ENCODE measurements at places on chromosomes 1 and 21.

DNA sequence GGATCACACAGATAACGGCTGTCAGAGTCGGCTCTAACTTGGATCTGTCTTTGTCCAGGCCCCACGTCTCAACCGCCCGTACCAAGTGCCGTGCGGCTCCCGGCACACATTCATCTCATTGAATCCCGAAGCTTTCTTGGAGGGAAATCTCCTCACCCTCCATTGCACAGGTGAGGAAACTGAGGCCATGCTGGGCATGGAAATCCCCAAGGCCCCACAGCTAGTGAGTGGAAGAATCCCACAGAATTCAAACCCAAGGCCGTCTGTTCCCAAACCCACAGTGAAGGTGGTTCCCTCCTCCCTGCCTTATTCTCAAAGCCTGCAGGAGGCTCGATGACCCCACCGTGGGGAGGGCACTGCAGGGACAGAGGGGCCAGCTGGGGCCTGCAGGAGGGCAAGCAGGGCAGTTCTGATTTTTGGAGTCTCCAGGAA, 437.9 kb downstream of the MATN1 start:
- DNase-seq: no peak

- no peak for DNase-seq
Measured at GRCh38 chr1:212620293-212620692, 11.7 kb downstream of the ATF3 start.

- no peak for DNase-seq
Measured at GRCh38 chr1:109502364-109502851, 7.1 kb downstream of the AMIGO1 start.

DNA sequence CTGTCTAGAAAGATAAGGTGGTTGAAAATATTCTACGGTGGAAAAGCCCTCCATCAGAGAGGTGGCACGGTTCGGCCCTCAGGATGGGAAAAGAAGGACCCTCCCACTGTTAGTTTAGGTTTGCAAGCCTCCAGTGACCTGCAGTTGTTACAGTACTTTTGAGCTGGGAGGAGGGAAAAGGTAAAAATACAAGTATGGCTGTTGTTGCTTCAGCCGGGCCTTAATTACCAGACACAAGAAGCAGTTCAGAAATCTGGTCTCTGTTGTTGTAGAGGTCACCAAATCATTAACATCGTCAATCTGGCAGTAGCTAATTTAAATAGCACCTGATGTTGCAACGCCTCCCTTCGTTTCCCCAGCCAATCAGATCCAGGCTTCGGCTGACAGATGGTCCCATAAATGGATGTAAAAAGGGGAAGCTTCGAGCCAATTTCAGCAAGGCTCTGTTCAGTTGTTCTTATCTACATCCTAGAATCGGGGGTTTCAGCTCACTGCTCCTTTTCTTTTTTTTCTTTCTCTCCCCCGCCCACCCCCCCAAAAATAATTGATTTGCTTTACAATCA, at the start of gene ELAVL4:
ELAVL4 (plus strand) TSS at position 424 of the 563 bp plus-strand sequence. CDS start 270 bp downstream, outside the sequence.
- DNase-seq: no peak

- no peak for DNase-seq
Measured at GRCh38 chr1:24363994-24364393, 44.8 kb downstream of the GRHL3 start.

GRCh38 chr1:23098463-23099170, 70.0 kb downstream of the LUZP1 start:
- DNase-seq: no peak

GRCh38 chr21:31837618-31838390, 35.0 kb upstream of the HUNK start:
- DNase-seq: no peak

DNA sequence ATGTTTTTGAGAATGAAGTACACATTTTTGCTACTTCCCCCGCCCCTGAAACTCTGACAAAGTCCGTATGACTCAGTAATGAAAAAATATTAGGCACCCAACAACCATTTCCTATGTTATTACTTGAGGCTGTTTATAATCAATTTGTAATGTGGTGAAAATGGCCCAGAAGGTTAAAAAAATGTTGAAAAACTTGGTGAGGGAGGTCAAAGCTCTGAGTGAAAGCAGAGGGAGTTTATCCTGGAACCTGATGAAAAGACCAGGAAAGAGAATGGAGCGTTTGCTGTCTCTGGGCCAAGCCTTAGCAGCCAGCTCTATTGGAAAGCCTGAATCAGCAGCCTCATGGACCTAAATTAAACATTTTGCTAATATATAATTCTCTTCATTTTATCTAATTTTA, 367.7 kb upstream of the NEGR1 start:
- DNase-seq: no peak

GRCh38 chr1:245549996-245550719, 395.4 kb downstream of the KIF26B start:
- no peak for DNase-seq

DNA sequence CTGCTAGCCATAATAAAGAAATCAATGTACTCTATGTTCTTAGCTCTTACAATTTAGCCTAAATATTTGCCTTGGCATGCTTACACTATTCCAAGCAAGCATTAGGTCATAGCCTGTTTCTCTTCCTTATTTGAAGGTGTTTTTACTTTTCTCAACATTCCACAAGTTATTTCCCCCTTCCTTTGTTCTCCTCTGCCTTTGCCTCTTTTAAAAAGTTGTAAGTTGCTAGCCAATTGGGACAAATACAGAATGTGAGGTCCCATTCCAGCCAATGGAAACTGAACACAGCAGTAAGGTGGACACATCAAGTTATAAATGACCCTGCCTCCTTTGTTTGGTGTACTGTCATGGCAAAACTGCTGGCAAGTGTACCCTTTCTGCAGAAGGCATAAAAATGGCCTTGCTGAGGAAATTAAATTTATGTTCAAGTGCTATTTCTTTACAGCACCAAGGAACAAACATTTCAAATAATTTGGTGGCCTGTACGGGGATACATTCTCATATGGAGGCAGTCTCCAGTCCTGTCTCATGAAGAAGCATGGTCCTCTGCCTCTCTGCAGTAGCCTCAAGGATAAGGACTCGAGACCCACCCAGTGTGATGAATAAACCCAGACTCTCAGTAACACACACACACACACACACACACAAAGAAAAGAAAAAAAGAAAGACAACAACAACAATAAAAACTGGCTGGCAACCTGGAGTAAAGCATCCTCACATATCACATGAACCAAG, 28.8 kb upstream of the FMO1 start:
- no peak for DNase-seq

DNA sequence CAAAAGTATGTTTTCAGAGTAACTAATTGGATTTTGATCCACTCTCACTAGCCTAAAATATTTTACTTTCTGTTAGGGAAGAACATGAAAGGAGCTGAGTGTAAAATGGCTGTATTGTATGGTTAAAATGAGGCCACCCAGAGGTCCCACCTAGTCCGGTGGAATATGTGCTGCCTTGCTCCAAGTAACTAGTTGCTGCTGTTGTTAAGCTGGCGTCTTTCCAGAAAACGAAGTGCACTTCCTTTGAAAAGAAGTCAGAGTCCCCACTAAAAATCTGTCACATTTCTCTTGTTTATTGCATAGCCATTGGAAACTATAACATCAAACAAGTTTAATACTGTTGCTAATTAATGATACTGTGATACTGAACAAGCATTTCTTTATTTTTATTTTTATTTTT, 3.2 kb downstream of the SLC25A33 start:
- no peak for DNase-seq

DNA sequence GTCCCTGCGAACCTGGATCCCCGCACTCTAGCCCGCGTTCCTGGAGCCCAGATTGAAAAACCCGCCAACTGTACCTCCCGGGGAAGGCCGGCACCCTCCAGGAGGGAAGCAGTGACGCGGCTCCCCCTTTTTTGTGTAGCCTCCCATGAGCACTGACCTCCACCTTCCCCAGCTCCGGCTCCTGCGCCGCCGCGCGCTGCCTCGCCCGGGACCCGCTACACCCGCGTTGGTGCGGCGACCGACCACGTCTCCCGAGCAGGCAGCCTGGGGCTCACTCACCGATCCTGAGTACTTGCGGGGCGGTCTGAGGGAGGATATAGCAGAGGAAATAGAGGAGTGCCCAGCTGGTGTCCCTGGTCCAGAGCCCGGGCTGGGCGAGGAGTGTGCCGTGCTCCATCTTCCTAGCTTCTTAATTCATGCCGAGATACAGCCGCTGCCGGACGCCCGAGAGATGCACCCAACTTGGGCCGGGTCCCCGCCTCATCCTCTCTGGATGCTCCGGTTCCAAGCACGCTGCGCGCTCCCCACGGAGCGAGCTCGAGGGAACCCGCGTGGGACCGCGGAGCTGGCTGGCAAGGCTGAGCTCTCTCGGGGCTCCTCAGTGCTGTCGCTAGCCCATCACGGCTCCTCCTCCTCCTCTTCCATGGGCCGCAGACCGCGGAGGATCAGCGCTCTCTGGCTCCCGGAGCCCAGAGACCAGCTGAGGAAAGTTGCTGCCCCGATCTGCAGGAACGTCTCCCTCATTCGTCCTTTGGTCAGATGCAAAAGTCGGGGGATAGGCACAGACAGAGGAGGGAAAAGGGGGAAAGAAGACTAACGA, 482 bp downstream of the GRIK1 start:
- DNase-seq: no peak

DNA sequence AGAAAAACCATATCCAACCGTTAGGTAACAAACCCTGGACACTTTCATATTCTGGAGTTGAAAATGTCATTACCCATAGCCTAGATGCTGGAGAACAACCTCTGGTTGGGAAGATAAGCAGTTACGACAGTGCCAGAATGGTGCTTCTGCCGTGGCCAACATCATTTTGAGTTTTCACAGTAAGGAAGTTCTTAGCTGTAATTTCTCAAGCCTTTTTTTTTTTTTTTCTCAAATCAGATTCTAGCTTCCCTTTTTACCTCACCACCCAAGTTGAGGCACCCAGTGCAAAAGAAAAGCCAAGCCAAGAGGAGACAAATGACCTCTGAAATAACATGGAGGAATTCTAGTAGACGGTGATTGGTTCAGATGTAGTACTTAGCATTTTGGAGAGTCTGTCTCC, 21.8 kb downstream of the PPT1 start:
- DNase-seq: no peak

DNA sequence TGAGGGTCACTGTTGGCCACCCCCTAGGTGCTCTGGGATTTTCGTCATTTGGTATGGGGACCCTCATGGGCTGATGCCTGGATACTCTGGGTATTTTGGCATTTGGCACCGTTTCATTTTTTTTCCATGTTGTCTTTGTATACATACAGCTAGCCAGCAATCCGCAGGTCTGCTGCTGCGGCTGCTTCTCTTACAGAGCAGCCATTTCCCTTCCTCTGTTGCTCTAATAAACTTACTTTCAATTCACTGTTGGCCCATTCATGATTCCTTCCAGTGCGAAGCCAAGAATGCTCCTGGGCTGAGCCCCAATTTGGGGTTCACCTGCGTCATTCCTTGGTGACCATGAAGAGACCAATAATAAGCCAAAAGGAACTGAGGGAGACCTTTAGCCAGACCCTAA, 21.5 kb downstream of the GON4L start:
- no peak for DNase-seq

DNA sequence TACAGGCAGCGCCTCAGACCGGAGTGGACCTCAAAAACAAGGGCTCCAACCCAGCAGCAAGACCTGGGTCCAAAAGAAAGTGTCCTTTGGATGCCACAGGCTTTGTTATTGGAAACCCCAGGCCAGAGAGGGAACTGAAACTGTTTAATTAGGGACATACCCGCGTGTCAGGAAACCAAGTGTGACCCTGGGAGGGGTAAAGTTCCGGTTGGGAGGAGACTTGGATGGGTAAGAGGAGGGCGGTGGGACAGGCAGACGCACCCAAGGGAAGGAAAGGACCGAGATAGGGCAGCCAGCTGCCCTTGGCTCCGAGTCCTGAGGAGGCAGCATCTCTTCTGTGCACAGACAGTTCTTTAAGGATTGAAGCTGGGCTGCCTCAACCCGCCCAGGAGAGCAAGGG, 71.4 kb downstream of the CDC7 start:
- no peak for DNase-seq

- no peak for DNase-seq
Measured at GRCh38 chr1:18529714-18530113, 49.0 kb downstream of the KLHDC7A start.

DNA sequence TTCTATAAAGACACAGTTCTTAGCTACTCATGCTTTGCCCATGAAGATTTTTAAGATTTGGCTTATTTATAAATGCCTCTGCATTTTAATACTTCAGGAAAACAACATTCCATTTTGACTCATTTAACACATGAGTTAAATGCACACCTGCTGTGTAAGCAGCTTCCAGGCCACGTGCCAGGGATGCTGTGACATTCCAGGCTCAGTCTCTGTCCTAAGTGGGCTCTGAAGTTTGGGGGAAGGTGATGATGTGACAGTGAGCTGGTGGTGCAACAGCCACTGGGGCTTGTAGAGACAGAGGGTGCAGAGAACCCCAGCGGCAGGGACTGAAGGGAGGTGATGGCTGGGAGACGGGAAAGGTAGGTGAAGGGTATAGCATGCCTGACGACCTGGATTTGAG, 40.7 kb downstream of the HHAT start:
- DNase-seq: no peak

DNA sequence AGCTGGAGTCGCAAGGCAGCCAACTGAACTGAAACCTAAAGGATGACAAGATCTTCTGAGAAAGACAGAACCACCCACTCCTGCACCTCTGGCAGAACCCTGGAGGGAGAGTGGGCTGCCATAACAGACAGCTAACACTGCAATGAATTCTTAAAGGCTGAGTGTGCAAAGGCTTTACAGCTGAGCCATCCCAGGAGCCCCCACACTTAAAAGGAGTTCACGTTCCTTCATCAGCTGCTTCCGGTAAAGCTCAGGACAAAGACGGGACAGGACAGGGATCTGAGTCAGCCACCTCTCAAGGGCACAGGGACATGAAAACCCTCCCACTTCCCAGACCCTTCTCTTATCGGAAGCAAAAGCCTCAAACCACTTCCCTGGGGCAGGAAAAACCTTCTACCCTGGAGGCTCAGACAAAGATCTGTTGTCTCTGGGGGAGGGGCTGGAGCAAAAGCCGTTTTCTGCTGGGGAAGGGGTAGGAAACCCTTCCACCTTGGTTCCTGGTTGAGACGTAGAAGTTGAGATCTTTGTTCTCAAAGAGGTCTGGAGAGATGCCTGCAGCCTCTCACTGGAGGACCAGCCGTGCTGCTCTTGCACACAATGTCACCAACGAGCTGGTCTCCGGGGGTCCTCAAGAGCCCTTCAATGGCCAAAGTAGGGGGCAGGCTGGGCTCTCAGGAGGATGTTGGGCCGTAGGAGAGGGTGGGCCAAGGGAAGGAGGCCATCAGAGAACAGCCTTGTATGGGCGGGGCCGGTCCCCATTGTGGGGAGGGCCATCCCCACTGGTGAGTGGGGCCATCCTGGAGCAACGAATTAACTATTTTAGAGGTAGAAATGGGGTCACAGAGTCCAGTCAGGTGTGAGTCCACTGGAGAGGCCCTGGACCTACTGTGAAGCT, 452.4 kb downstream of the PTPRU start:
- no peak for DNase-seq

Measured in GF-D8 (cell line).